DMS153 (cell line): ENCODE measurements at places on chromosomes 2 and 18.

DNA sequence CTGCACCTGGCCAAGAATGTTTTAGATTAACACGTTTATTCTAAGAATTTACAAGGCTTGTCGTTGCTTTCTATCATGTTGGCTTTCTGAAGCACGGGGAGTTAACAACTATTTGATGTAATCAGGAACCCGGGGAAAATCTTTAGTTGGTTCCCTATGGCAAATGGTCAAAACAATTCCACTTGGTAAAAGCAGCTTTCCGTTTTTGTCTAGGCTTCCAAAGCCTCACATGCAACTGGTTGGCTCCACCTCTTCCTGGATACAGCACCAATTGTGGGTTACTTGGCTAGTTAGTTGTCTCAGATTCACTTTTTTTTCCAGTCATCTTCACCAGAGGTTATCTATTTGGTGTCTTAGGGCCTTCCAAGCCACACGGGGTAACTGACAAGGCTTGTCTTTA is 2.8 kb downstream of the COLEC12 start:
- no peak for DNase-seq

GRCh38 chr2:64325477-64325851 is 128.5 kb upstream of the LGALSL start:
- DNase-seq: no peak

- no peak for DNase-seq
Measured at GRCh38 chr2:106363791-106364190, 104.4 kb downstream of the RGPD3 start.

GRCh38 chr2:151198645-151199044 is 63.0 kb downstream of the RBM43 start:
- DNase-seq: no peak

DNA sequence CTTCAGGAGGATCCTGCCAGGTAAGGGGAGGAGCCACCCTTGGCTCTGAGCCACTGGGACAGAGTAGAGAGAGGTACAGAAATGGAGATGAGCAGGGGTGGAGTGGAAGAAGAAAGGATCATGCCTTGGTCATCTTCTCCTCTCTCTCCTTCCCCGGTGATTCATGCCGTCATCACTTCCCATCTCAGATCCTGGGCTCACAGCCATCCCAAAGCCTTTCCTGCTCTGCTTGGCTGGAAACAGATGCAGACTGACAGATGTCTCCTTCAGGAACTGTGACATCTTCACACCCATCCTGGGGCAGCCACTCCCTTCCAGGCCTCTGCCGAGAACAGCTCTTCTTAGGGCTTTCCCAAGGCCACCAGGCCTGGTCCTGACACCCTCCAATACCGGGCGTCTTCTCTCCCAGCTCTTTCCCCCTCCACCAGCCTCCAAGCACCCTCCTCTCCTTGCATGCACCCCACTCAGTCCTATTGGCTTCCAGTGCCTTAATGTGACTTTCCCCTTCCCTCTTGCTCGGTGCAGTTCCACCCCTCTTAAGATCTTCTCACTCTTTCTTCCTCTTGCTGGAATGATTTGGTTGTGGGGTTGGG is 58.3 kb upstream of the TNP1 start:
- DNase-seq: no peak

DNA sequence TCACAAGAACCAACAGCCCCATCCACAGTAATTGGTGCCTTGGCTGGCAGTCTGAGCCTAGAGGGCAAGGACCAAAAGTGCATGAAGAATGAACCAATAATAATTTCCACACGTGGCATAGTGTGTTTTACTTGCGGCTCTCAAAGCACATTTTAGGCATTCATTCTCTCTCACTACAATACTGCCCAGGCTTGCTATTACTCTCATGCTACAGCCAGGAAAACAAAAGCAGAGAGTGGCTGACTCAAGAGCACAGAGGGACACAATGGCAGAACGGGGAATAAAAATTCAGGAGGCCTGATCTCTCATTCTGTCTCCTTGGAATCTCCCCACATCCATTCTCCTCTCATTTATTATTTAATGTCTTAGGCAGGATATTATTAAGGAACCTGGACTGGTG is 57.0 kb upstream of the NOL4 start:
- peak; percentile 76 for DNase-seq

DNA sequence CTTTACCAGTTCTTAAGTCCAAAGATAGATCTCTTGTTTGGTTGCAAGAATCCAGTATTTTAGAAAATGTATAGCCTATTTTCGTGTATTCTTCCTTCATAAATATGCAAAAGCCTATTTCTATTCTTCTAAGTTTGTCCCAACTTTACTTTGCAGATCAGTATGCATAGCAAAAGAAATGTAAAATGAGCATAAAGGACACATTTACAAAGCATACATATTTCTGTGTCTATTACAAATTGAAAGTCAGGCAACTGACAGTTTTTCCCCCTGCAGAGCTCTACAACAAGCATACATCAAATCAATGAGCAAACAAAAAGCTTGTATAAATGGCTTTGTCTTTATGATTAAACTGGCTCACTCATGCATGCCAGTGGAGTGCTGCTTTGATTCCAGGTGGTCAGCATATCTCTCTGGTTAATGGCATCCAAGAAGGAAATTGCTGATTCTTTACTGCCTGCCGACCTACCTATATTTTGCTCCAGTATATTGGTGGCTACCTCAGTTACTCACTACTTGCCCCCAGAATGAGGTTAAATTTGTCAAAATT is 10.0 kb upstream of the VPS54 start:
- peak; percentile 76 for DNase-seq

DNA sequence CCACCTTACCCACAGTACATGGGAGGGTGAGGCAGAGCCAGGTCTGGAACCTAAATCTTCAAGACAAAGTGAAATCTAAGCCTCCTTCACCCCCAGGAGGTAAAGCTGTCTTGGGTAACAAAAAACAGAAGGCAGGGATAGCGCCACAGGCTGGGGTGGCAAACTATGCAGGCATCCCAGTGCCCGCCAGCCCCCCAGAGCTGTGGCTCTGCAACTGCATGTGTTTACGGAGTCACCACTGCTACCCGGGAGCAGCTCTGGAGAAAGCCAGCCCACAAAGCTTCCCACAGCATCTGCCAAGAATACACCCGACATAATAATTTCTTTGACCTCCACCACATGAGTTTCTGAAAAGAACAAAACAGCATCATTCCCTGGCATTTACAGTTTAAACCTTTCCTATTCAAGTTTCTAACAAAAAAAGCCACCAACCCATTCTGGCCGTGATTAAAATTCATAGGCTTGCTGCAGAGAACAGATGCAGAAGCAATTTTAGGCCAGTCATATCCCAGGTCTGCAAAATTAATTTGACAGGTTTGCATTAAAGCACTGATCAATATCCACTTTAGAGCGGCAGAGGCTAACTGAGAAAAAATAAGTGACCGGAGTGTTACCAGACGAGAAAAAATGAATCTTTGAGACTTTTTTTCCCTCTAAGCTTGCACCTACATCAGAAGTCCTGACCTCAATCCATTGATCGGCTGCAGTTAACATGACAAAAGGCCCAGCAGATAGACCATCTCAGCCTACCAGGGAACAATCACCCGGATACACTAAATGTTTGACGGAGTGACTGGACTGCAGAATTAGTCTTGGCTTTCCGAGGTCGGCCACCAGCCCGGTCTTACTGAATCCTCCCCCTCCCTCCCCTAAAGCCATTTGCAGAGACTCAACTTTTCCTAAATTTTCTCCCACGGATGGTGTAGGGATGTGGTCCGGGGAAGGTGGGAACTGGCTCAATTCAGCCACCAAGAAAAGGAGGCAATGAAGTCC is 309.6 kb upstream of the SKOR2 start:
- no peak for DNase-seq

DNA sequence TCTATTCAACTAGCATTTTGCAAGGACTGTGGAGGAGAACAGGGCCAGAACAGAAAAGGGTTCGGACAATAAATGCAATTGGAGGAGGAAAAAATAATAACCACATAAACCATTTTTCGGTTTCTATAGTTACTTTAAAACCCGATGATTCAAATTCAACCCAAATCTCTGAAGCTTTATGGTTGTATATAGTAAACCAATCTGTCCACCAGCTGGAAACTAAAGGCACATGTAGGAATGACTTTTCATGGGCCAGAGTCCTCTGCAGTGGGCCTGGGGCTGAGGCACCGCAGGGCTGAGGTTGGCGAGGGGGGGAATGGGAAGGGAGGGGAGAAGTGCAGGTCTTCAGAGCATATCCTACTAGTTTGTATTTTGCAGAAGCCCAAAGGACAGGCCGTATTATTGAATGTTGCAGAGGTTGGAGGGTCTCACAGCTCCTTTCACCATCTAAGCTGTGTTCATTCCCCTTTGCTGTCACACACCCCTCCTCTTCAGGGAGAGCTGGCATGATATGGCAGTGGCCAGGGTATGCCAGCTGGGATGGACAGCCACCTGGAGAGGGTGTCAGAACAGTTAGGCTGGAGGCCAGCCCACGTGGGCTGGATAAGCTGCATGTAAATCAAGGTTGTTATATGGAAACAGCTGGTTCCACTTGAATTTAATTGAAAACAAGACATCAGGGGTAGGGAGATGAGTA is 267.1 kb downstream of the PRKCE start:
- DNase-seq: peak; percentile 70

DNA sequence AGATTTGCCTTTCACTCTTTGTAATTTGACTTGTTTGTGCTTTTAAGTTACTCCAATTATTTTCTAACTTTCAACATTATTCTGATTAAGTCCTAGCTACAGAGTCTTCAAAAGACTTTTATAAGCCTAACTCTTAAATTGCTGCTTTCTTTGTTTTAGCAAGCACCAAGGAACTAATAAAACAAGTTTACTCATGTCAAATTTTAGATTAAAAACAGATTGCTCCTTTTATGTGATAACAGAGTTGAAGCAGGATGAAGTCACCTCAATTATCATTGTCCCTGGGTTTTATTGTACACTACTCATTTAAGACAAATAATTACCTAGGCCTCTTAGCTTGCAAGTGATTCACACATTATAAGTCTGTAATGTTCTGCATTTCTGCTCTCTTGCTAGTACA is 678.4 kb downstream of the ERBB4 start:
- peak; percentile 55 for DNase-seq

DNA sequence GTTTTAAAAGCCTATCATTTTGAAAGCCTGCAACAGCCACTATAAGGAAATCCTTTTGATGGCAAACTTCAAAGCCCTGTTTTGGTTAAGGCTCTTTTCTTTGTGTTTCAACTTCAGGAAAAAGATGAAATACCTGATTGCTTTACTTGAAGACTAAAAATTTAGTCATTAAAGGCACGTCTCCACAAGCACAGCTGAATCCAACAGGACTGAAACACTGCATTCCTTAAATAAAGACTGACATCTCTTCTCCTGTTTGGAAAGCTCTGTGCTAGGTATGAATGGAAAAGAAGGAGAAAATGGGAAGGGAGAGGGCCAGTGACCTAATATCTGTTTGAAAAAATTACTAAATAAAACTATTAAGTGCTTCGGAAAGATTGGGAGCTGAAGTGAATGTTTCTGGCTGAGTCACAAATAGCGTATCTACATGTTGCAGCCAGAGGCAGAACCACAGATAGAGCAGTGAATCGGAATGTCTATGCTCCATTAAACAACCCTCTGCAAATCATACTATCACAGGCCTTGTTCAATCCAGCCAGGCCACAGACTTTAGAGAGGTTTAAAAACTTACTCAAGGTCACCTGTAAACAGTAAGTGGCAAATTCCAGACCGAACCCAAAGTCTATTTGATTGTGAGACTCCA is 21.1 kb upstream of the RALBP1 start:
- no peak for DNase-seq

DNA sequence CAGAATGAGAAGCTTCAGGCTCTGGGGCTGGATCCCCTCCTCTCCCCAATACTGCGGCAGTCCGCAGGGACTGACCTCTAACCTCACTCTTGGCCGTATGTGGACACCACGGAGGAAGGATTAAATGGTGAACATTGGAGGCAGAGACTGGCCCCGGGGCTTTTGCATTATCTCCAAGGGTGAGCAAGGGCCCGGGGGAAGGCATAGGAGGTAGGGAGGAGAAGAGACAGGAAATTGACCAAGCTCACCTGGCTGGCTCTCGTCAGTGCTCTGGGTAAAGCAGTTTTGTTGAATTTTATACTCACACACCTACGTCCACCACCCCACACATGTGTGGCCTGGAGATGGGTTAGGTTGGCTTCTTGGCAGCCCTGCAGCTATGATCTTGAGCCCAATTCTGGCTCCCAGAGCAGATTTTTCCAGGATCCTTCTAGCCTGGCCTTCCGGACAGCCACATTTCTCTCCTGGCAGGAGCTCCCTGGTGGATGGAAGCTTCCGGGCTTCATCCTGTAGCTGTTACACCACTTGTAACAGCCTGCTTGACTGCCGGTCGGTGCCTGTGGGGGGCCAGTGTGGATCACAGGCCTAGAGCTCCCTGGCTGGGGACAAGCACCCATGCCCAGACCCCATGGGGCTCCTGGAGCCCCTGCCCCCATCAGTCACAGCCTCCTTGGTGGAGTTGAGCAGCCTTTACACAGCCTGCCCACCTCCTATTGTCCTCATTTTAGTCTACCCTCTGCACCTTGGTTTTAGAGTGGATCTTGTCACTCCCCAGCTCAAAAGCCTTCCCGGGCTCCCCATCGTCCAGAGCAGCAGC is 7.6 kb downstream of the ITM2C start:
- no peak for DNase-seq

- DNase-seq: peak; percentile 45
Measured at GRCh38 chr18:46281185-46282176, 177.3 kb downstream of the HAUS1 start.

DNA sequence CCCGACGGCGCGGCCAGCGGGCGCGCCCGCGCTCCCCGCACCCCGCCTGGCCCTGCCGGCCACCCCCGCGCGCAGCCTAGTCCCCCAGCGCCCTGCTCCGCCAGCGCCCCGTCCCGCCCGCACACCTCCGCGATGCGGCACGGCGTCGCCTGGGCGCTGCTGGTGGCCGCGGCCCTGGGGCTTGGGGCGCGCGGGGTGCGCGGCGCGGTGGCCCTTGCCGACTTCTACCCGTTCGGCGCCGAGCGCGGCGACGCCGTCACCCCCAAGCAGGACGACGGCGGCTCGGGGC is 232 bp downstream of the SNED1 start:
- DNase-seq: no peak

GRCh38 chr18:32383050-32383819 is 87.4 kb downstream of the GAREM1 start:
- no peak for DNase-seq

- DNase-seq: no peak
Measured at GRCh38 chr18:49073437-49073836, 122.7 kb upstream of the SMAD7 start.

DNA sequence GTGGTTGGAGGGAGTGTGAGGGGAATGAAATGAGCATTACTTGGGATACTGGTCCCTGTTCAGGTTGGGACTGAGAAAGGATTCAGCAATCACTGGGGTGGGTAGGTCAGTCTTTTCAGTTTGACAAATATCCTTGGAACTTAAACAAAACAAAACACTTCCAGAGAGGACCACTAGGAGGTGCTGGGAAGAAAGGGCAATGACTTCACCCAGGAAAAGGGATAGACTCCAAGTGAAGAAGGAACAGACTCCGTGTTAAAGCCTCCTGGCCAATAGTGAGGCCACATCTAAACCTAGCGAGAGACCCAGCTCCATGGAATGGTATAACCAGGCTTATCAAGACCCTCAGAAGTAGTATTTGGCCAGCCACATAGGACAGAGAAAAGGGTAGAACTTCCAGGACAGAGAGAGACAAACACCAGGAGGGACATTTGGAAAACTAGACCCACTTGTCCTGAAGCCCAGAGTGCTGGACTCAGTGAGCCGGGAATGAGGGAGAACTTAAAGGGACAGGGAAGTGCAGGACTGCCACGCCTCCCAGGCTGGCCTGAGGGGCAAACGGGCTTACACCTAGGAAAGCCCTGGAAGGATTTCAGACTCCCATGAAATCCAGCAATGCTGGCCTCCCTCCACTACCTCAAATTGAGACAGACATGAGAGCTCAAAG is 19.6 kb upstream of the KCNG3 start:
- no peak for DNase-seq
